ENCODE measurements at places on chromosomes 11 and 22.

- DNase-seq: no peak
Measured at GRCh38 chr11:68412593-68413475, 47.7 kb upstream of the PPP6R3 start.

GRCh38 chr11:45182902-45183301 is 36.5 kb downstream of the PRDM11 start:
- no peak for DNase-seq

DNA sequence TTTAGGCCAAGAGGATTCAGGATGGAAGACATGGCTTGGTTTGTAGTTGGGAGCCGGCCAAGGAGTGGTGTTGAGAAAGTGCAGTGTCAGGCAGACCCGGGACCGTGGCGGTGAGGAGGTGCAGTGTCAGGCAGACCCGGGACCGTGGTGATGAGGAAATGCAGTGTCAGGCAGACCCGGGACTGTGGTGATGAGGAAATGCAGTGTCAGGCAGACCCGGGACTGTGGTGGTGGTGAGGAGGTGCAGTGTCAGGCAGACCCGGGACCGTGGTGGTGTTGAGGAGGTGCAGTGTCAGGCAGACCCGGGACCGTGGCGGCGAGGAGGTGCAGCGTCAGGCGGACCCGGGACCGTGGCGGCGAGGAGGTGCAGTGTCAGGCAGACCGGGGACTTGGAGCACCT is 59.7 kb downstream of the LRP5 start:
- DNase-seq: no peak

- DNase-seq: no peak
Measured at GRCh38 chr11:104650234-104650633, 248.0 kb downstream of the CASP12 start.

- DNase-seq: no peak
Measured at GRCh38 chr22:22355096-22355834, 110.7 kb downstream of the VPREB1 start.

GRCh38 chr22:41841085-41841712 is 8.3 kb downstream of the SREBF2 start:
- DNase-seq: no peak

GRCh38 chr11:115921986-115922385 is 417.8 kb upstream of the CADM1 start:
- no peak for DNase-seq

DNA sequence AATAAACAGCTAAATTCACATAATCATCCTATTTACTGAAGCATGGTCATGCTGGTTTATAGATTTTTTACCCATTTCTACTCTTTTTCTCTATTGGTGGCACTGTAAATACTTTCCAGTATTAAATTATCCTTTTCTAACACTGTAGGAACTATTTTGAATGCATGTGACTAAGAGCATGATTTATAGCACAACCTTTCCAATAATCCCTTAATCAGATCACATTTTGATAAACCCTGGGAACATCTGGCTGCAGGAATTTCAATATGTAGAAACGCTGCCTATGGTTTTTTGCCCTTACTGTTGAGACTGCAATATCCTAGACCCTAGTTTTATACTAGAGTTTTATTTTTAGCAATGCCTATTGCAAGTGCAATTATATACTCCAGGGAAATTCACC is 10.7 kb downstream of the RAG1 start:
- no peak for DNase-seq

DNA sequence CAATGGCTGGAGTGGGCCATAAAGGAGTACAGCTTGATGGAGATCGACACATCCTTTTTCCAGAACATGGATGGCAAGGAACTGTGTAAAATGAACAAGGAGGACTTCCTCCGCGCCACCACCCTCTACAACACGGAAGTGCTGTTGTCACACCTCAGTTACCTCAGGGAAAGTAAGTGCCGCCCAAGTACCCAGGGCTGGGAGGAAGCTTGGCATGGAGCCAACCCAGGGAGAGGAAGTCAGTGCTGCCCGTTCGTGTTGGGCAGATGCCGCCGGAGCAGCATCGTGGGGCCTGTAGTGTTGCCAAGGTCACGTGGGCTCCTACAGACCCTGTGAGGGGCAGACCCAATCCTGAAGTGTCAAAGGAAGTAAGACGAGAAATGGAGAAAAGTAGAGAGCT is 78.9 kb downstream of the FLI1 start:
- DNase-seq: peak; percentile 81

GRCh38 chr11:46711303-46711702 is 7.7 kb upstream of the F2 start:
- DNase-seq: no peak

- DNase-seq: no peak
Measured at GRCh38 chr11:82858133-82858532, 42.1 kb downstream of the PRCP start.

GRCh38 chr11:93198215-93198845 is 539 bp upstream of the SLC36A4 start:
- peak; percentile 53 for DNase-seq

DNA sequence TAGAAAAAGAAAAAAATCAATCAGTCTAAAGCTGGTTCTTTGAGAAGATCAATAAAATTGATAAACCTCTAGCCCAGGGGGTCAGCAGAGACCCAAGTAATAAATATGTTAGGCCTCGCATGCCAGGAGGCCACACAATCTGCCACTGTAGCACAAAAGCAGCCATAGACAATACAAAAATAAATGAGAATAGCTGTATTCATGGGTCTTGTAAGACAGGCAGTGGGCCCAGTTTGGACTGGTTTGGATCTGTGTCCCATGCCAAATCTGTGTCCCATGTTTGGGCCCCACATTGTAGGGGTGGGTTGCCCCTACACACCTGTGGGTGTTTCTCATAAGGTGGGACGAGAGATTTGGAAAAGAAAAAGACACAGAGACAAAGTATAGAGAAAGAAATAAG is 6.6 kb upstream of the PLAAT4 start:
- no peak for DNase-seq

DNA sequence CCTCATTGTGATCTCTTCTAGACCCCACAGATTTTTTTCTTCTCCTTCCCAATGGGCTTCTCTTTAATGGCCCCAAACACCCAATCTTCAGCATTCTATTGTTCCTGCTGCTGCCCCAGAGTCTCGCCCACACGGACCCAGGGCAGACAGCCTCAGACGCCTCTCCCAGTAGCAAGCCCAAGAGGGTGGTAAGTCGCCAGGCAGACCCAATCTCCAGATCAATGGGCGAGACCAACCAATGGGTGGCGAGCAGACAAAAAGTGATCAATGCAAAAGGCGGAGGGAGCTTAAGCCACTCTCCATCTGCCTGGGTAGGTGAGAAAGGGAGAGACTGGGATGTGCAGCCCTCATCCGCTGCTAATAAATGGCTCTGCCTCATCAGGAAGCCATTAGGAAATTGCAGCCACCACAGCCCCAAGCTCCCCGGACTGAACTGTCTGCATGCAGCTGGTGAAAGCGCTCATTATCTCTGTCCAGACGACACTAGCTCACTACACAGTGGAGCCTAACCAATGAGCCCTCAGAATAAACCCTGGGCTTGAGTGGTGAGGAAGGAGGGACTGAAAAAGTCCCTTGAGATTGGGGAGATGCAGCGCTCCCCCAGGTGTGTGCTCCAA is 81.8 kb downstream of the ETS1 start:
- DNase-seq: peak; percentile 43

DNA sequence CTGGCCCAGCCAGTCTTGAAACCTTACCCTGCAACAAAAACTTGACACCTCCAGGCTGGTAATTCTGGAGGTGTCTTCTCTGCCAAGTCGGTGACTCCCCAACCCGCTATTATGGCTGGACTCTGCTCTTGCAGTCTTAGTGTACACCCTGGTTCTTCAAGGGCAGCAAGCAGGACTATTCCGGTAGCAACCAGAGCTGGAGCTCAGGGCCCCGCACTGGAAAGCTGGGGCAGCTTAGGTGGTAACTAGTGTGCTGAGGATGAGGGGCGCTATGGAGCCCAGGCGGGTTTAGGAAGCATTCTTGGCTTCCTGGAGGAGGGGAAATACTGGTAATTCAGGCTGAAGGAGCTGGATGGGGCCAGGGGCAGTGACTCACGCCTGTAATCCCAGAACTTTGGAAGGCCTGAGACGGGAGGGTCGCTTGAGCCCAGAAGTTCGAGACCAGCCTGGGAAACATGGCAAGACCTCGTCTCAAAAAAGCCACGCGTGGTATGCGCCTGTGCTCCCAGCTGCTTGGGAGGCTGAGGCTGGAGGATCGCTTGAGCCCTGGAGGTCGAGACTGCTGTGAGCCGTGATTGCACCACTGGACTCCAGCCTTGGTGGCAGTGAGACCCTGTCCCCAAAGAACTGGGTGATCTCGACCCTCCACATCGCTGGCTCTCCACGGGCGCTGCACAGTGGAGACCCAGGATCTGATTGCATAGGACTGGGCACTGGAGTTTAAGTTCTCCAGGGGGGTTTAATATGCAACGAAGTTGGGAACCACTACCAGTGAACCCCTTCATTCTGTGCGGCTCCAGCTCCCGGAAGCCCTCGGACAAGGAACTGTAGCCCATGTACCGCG is 10.6 kb upstream of the AIFM3 start:
- no peak for DNase-seq

DNA sequence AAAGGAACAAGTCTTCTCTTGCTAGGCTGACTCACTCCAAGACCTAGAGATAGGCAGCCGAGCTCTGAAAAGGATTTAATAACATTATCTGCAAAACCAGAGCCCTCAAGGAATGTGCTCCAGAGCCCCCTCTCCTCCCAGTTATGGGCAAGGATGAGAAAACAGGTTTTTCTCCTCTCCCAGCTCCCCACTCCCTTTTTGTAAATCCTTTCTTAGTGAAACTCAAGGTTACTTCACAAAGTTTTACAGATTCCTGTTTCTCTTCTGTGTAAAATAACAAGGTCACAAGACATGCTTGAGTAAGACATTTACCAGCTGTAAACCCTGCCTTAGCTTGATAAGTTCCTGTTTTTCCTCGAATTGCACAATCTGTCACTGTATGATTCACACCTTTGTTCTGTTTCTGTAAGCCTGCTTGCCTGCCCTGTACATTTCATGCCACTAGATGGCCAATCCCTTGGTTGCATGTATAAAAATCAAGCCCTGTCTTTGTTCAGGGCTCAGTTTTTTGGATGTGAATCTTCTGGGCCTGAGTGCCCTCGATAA is 489.4 kb downstream of the KCNA4 start:
- DNase-seq: no peak

- no peak for DNase-seq
Measured at GRCh38 chr11:19985111-19985510, 175.2 kb downstream of the DBX1 start.

GRCh38 chr11:69486773-69487291 is 5.4 kb downstream of the LINC01488 start:
- DNase-seq: no peak

DNA sequence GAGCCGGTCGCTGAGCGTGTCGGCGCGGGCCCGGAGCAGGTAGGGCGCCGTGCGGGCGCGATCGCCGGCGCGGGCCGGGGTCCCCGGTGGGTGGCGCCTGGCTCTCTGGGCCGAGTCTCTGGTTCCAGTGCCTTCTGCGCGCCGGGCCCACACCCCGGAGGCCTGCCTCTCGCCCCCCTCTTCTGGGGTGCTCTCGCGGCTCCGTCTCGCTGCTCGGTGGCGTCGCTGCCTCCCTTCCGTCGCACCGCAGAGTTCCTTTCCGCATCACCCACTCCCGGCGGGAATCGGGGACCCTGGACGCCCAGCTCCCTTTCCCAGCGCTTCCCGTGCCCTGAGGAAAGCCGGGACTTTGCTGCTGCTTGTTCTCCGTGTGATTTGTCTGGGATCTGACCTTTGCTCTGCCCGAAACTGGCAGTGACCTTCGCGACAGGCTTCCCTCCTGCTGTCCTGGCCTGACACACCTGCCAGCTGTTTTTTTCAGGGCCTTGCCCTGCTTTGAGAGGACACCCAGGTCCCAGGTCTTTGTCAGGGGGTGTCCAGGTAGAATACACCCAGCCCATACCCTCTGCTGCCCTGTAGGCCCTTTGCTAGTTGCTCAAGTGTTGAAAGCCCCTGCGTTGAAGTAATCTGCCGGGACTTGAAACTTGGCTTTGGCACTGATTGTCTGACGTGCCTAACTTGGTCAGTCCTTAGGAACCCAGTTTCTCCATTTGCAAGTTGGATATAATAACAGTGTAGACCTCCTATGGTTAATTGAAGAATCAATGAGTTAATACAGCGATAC is 711 bp downstream of the FDX1 start:
- peak; percentile 81 for DNase-seq

GRCh38 chr11:96114178-96115064 is 190.5 kb upstream of the MTMR2 start:
- peak; percentile 11 for DNase-seq

- DNase-seq: no peak
Measured at GRCh38 chr11:118342503-118343161, at the start of gene CD3D. Gene CD3D (minus strand): TSS chr11:118342705. CDS start chr11:118342607, 98 bp downstream.

DNA sequence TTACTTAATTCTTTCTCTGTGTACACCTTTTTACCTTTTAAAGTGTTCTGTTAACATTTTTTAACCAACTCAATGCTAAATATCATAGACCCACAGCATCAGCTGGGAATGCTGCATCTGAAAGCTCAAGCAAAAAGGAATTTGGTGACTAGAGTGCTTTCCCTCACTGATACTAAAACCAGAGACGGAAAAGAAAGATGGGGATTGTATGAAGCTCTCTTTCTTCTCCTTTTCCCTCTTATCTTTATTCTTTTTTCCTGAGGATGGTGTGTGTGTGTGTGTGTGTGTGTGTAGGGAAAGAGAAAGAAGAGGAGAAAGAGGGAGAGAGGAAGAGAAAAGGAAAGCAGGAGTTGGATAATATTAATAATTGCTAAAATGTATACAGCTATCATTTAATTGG is 4.1 kb upstream of the SIK2 start:
- DNase-seq: no peak

GRCh38 chr11:414318-414857 is 411 bp downstream of the SIGIRR start:
- no peak for DNase-seq

DNA sequence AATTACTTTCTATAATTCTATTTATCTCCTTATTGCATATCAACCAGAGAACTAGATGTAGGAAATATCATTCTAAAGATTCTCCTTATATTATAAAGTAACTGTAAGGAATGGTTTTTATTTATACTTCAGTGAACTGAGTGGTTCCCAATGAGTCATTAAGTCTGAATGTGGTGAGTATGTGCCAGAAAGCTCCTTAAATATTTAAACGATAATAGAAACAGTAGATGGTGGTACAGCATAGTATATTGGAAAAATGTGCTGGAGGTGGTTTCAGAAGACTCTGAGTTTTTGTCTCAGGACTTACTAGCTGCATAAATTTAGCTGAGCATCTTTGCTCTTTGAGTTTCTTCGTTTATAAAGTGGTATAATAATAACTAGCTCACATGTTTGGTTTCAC is 653.5 kb downstream of the FAM181B start:
- DNase-seq: peak; percentile 68

DNA sequence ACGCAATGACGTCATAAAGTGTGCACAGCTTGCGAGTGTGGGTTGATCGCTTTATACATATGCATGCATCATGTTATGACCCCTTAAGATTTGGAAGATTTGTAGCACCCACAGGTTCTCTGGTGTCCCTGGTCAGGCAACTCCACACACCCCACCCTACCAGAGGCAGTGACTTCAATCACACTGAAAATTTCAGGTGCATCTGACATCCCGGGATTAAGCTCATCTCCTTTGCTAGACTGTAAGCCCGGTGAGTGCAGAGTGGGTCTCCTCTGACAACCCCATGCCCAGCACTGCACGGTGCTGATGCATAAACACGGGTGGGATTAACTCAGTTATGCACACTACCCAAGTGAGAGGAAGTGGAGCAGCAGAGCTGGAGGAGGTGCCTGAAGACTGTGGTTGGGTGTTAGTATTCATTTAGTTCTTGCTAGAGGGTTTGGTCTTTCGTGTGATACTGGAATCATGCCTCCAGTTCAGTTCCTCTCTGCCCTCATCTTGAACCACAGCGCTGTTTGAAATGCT is 6.5 kb downstream of the ARSA start:
- no peak for DNase-seq

Measured in NCI-H1417 (cell line).